ENCODE measurements at places on chromosomes 4 and X.

GRCh38 chrX:25067271-25068172 is 51.8 kb upstream of the ARX start:
- no peak for DNase-seq

DNA sequence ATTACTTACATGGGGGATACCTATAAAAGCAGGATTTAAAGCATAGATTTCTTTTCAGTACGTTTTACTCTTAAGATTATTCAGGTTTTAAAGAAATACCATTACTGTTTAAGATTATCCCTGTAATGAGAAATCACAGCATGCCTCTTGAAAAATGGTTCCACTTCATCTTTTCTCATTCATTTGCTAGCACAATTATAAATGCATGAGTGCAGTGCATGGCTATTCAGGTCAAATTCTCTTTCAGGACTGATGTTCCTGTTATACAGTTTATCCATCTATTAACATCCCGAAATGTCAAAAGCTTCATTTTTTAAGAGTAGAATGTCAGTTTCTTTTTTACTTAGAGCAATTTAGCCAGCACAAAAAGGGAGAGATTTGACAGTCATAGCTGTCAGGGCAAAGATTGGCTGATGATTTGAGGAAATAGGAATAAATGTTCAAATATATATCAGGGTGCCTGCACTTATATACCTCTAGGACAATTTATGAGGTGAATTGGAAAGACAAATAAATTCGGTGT is 135.2 kb downstream of the ADGRL3 start:
- no peak for DNase-seq

DNA sequence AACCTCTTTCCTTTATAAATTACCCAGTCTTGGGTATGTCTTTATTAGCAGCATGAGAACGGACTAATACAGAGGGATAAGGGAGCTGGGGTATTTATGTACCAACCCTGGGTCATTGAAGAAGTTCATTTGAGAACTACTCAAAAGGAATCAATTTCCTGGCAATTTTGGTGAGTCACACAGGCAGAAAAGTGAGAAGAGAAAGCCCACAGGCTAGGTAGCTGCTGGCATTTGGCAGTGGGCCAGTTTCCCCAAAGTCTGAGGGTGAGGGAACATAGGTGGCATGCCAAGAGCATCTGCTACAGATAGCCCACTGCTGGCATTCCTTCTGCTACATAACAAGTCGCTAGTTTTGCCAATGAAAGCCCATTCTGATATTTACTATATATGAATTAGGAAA is 411.2 kb downstream of the MID1IP1 start:
- no peak for DNase-seq

DNA sequence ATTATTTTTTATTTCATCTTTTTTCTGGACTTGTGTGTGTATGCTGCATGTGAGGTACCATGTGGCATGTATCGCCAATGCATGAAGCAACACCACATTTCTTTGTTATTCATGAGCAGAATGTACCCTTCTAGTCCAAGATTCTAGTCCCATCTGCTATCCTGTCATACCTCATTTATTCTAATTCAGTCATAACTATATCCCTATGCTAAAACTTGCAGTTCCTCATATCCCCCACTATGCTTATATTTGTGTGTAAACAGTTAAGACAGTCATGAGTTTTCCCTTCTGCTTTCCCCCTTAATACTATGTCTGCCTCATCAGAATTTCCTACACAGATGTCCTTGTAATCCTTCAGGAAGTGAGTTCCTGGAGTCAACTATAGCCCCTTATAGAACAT is 19.7 kb downstream of the OCRL start:
- no peak for DNase-seq

DNA sequence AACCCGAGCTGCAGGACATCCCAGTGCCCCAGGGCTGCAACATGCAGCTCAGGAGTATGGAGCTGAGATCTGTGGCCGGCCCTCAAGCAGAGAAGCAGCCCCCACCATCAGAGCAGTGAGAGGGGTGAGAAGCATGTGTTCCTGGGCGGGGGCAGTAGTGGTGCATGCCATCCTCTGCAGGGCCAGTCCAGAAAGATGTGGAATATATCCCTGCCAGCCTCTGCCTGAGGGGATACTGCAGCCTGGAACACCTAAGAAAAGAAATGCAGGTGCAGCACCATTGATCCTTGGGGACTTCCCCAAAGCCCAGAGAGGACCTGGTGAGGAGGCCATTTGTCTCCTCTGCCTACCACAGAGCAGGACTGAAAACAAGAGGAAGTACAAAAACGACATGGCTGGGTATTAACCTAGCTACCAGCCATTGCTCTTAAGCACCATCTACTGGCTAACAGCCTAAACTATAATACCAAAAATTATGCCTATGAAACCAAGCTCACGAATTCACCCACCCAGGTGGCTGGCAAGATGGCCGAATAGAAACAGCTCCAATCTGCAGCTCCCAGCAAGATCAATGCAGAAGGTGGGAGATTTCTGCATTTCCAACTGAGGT is 158.8 kb downstream of the ADGRA3 start:
- DNase-seq: no peak

DNA sequence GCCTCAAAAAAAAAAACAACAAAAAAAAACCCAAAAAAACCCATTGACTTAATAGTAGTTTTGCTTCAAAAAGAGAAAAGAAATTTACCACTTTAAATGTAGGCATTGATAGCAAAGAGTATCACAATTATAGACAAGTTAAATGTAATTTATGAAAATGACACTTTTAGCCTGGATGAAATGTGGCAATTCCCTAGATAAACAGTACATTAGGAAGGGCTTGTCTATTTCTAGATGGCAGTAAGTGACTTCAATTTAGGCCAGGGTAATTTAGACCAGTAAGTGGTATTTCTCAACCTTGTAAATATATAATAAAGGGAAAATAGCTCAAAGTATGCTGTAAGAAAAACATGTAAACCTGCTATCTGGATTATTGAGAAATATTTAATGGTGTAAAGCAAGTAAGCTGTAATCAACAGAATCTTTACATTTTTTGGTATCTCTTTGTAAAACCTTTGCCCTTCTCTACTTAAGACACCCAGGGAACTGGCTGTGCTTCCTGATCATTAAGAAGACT is 103.7 kb upstream of the RAPGEF2 start:
- DNase-seq: no peak

- no peak for DNase-seq
Measured at GRCh38 chrX:138858438-138858837, 146.9 kb upstream of the FGF13 start.

- DNase-seq: no peak
Measured at GRCh38 chr4:147477439-147477838, 3.5 kb upstream of the EDNRA start.

GRCh38 chr4:68324519-68325262 is 25.2 kb downstream of the YTHDC1 start:
- DNase-seq: no peak

GRCh38 chrX:77076896-77077295 is 370.3 kb upstream of the FGF16 start:
- DNase-seq: no peak

GRCh38 chr4:56656346-56656643 is 24.8 kb downstream of the HOPX start:
- DNase-seq: no peak

All from activated T-cell treated with anti-CD3 and anti-CD28 coated beads for 4 hours (primary cell).